Activated CD4-positive, alpha-beta memory T cell treated with anti-CD3 and anti-CD28 coated beads for 36 hours (primary cell): ENCODE measurements at places on chromosomes 7 and 10. TPM values are rescaled to one million over a fixed set of nuclear protein-coding genes. Genes with fewer than 3 reads are reported as not detected.

The STEAP4 gene
- not detected for total RNA-seq

The IL15RA gene
- total RNA-seq, result 20.1 TPM

The PPP1R3A gene
- total RNA-seq, result not detected

The CALY gene
- not detected for total RNA-seq

The GOLGA7B gene
- 0.87 TPM for total RNA-seq

The CEP41 gene
- total RNA-seq, result 16.4 TPM

The OR6V1 gene
- total RNA-seq, result not detected

The KLF14 gene
- total RNA-seq, result not detected

The C10orf53 gene
- not detected for total RNA-seq

The AKR1C8 gene
- 0.80 TPM for total RNA-seq

The ADAM8 gene
- 165 TPM for total RNA-seq

The COX19 gene
- 14.1 TPM for total RNA-seq

The MMP21 gene
- not detected for total RNA-seq

The PRR15 gene
- not detected for total RNA-seq

The PPP1R3C gene
- total RNA-seq, result 0.07 TPM

The UTF1 gene
- not detected for total RNA-seq

The CDNF gene
- total RNA-seq, result 1.6 TPM

The OR9A2 gene
- total RNA-seq, result not detected

The CTNNA3 gene
- total RNA-seq, result not detected

The NKX1-2 gene
- not detected for total RNA-seq

The CRPPA gene
- total RNA-seq, result 0.59 TPM

The NEURL1 gene
- 2.4 TPM for total RNA-seq

The ZPBP gene
- not detected for total RNA-seq

The KIF11 gene
- total RNA-seq, result 56.3 TPM

The ZDHHC4 gene
- total RNA-seq, result 31.7 TPM

The SPRN gene
- total RNA-seq, result not detected

The CTAGE8 gene
- 1.7 TPM for total RNA-seq

The MEST gene
- total RNA-seq, result 1.0 TPM

The MUC12 gene
- total RNA-seq, result 0.48 TPM

The SAMD9 gene
- total RNA-seq, result 6.9 TPM

The TUBAL3 gene
- total RNA-seq, result not detected

The FAM25A gene
- total RNA-seq, result not detected
